Cardiac muscle cell (in vitro differentiated cells and primary cell): ENCODE measurements at places on chromosomes 3 and 15. TPM values are rescaled to one million over a fixed set of nuclear protein-coding genes. Genes with fewer than 3 reads are reported as not detected.

DNA sequence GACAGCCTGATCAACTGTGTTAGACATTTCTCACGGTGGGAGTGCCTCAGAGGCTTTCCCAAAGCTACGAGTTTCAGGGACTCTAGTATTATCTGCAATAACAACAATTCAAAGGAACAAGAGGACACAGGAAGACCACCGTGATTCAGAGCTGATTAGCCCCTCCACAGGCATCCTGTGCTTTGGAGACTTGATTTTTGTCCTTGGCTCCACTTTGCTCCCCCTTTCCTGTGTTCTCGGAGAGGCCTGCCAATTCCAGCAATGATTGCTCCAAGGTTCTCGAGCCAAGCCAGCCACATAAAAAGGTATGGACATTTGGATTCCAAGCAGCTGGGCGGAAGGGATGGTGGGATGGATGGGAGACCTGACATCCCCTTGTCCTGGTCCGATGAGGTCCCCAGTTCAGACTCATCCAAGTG, 14.3 kb downstream of the EHD4 start:
- H3K4me1 ChIP-seq: peaks cover 36% of the 10 kb centered on the region
- no peaks in the 10 kb centered on the region for H3K27me3 ChIP-seq
- H3K27ac ChIP-seq: peak overlapping the region; percentile 92

- H3K4me1 ChIP-seq: no peaks in the 10 kb centered on the region
- no peaks in the 10 kb centered on the region for H3K36me3 ChIP-seq
These were observed 609.3 kb downstream of the AGBL1 start for GRCh38 chr15:86689006-86689405.

DNA sequence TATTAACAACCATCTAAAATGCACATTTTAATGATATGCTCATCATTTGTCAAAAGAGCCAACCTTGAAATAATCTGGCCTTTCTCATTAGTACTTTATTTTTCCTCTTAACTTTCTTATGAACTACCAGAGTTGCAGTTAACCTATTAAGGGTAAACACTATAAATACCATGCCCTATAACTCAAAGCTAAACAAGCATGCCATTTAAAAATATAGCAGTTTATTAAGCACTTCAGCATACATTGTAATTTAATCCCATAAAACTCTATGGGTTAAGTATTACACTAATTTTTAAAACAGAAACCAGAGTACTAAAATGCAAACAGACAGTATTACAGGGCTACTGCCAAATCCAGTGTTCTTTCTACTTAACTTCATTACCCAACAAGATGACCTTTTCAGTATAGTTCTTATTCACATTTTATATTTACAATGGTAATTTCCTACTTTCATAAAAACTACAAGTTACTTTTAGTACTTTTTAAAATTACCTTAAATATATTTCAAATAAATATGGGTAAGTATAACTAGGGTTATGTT, 11.8 kb downstream of the NPTN start:
- DNase-seq: no peak
- no peak overlapping the region for H3K27ac ChIP-seq
- H3K4me1 ChIP-seq: peaks cover 42% of the 10 kb centered on the region
- no peaks in the 10 kb centered on the region for H3K27me3 ChIP-seq
- no peak overlapping the region for H3K4me3 ChIP-seq

DNA sequence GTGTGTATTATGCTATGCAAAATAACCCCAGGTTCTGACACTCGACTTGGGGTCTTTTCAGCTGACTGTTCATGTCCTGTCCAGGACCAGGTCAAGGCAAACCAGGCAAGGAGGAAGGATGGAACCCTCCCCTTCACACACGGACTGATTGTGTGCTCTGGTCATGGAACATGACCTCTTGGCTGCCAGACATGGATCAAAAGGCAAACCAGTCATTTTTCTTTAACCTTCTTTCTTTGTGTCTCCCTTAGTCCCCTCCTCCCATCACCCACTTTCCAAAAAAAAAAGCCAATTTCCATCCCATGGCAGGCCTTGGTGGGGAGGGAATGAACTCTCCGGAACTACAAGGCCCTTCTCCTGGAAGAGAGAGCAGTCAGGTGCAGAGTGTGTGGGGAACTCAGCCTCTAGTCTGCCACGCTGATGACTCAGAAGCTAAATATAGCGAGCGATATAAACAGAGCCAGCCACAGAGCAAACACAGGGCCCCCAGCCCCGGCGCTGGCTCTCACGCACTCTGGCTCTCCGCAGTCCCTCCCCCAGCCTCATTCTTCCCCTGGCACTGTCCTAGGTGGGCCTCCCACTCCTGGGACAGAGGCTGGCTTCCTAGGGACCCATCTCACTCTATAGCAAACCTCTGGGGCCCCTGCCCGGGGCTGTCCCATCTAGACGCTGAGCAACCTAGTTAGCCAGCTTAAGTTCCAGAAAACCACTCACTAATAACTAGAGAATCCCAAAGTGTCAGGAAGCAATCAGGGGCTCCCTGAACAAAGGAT, 10.0 kb downstream of the BMF start:
- no peak overlapping the region for H3K4me3 ChIP-seq
- H3K4me1 ChIP-seq: peaks cover 59% of the 10 kb centered on the region
- peak; percentile 96 for DNase-seq
- no peaks in the 10 kb centered on the region for H3K36me3 ChIP-seq
- peak overlapping the region; percentile 99 for H3K27ac ChIP-seq

Gene CXCR6
- total RNA-seq: not detected in 2 replicates

DNA sequence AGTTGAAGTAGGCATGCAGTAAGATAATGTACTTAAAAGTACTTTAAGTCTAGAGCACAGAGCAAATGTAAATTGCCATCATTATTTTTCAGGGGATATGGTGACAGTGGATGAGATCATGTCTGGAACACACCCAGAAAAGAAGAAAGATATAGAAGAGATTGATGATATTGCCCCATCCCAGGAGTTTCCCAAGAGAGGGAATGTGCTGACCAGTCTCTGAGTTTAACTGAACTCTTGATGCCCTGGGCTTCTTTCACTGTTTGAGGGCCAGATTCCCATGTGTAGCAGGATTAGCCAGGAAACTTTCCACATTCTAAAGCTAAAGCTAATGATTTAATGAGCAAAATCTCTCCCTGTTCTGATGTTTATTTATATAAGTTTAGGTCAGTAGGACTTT, 366.8 kb upstream of the UMPS start:
- no peaks in the 10 kb centered on the region for H3K4me1 ChIP-seq
- peak; percentile 73 for DNase-seq
- no peaks in the 10 kb centered on the region for H3K36me3 ChIP-seq
- no peak overlapping the region for H3K27ac ChIP-seq
- no peak overlapping the region for H3K4me3 ChIP-seq

DNA sequence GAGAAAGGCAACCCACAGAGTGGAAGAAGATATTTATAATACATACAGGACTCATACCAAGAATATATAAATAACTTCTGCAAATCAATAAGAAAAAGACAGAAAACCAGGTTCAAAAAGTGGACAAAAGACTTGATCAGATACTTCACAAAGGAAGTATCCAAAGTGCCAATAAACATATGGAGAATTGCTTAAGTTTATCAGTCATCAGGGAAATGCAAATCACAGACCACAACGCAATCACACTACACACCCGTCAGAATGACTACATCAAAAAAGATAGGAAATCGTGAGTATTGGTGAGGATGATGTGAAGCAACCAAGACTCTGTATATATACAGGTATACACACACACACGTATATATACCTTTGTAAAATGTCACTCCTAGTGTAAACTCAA, 180.6 kb downstream of the FAM43A start:
- H3K27me3 ChIP-seq: no peaks in the 10 kb centered on the region
- no peaks in the 10 kb centered on the region for H3K36me3 ChIP-seq
- H3K4me1 ChIP-seq: peaks cover 11% of the 10 kb centered on the region
- DNase-seq: no peak

Gene IGSF11
- total RNA-seq: 0.74 and 2.0 TPM in 2 replicates

Gene TP63
- not detected in 2 replicates for total RNA-seq

Gene APOD
- not detected in 2 replicates for total RNA-seq

DNA sequence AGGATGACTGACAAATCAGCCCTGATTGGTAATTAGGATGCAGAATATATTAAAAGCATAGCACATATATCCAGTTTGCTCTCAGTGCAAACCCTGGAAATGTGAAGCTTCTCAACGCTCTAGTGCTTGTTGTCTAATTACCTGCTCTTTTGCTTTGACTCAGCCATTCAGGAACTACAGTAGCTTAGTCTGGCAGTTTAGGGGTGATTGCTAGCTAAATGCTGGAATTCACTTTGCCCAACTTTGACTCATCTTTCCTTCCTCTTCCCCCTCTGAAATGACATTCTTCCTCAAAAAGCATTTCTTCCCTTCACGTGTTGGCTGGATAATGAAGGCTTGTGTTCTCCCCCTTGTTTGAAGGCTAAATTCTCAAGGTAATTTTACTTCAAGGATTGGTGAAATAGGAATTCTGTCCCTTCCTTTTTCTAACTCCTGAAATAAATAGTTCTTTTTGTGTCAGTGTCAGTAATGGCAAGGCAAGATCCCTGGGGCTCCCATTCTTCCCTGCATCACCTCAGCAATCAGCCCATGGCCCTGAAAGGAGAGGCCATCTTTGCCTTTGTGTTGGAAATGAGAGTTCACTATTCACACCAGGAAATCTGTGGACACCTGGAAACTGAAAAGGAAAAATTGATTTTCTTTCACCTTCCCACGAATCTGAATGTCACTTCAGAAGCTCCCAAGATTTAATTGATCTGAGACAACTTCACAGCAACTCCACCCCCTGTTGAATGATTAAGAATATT, 103.6 kb downstream of the ECT2 start:
- H3K27ac ChIP-seq: no peak overlapping the region
- no peak overlapping the region for H3K4me3 ChIP-seq
- H3K36me3 ChIP-seq: no peaks in the 10 kb centered on the region
- DNase-seq: no peak

GRCh38 chr15:63551400-63551799, 45.8 kb upstream of the FBXL22 start:
- H3K27me3 ChIP-seq: no peaks in the 10 kb centered on the region
- H3K4me3 ChIP-seq: no peak overlapping the region
- no peaks in the 10 kb centered on the region for H3K36me3 ChIP-seq
- peak; percentile 68 for DNase-seq

GRCh38 chr15:72229076-72229946, 1.7 kb downstream of the PKM start:
- peaks cover 53% of the 10 kb centered on the region for H3K4me1 ChIP-seq
- peak overlapping the region; percentile 63 for H3K27ac ChIP-seq
- H3K27me3 ChIP-seq: no peaks in the 10 kb centered on the region
- H3K4me3 ChIP-seq: peak overlapping the region; percentile 76
- DNase-seq: peak; percentile 3

DNA sequence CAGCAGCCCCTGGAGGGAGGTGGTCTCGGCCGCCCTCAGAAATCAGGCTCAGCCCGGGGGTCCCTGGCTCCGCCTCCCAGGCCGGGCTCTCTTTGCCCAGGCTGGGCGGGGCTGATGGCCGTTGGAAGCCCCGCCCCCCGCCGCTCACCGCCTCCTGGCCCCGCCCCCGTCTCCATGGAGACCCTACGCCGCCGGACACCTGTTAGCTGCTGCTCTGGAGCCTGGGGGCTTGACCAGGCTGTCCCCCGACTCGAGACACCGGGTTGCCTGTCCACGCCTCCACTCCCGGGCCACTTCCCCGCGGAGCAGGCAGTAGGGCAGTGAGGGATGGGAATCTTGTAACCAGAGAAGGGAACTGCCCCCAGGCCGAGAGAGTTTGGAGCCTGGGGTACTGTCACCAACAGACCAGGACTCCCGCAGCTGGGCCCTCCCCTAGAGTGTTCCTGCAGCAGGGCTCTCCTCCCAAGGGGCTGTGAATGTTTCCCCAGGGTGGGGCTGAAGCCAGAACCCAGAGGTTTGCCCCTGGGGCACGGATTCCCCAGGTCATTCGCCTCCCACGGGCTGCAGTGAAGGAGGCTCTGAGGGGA, 27.8 kb upstream of the RPL32 start:
- peaks cover 3% of the 10 kb centered on the region for H3K4me1 ChIP-seq
- peaks cover 9% of the 10 kb centered on the region for H3K27me3 ChIP-seq
- no peaks in the 10 kb centered on the region for H3K36me3 ChIP-seq
- peak; percentile 22 for DNase-seq
